Activated naive CD4-positive, alpha-beta T cell treated with anti-CD3 and anti-CD28 coated beads, Interleukin-2, amount 50 U/mL, for 72 hours (primary cell): ENCODE measurements at places on chromosomes 16 and 17.
A peak's percentile ranks its signal among the peaks of the same experiment; 100 is the strongest.

DNA sequence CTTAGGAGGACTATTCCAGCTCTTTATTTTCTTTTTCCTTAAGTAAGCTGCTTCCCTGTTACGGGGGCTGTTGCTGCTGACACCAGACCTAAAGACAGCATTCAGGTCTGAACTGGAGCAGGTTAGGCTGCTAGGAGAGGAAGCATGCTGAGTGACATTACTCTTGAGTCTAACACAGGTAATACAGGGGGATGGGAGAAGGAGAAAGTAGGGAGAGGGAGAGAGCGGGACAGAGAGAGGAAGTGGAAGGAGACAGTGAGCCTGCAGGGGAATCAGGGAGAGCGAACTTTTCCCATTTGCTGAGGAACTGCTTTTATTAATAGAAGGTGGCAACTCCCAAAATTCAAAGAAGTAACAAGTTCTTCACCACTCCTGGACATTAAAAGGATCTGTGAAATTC is 130.9 kb downstream of the PARN start:
- no peak for DNase-seq

GRCh38 chr17:50547736-50548083 is 736 bp downstream of the SPATA20 start:
- no peak for DNase-seq

DNA sequence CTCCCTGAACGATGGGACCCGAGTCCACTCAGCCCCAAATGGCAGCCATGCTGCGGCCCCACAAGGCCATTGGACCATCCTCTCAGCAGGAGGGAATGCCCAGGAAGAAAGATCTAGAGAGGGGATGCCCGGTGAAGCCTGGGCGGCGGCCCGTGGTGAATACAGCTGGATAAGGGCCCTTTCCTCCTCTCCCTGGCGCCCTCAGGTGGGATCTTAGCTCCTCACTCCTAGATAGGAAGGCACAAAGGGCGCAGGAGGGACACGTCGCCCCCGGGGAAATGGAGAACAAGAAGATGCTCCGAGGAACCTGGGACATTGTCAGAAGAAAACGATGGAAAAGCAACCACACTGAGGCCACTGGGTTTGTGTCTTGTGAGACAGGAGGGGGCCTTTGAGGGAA is 2.5 kb downstream of the CD300C start:
- no peak for DNase-seq

GRCh38 chr17:17344507-17345293 is 41.5 kb downstream of the NT5M start:
- no peak for DNase-seq

DNA sequence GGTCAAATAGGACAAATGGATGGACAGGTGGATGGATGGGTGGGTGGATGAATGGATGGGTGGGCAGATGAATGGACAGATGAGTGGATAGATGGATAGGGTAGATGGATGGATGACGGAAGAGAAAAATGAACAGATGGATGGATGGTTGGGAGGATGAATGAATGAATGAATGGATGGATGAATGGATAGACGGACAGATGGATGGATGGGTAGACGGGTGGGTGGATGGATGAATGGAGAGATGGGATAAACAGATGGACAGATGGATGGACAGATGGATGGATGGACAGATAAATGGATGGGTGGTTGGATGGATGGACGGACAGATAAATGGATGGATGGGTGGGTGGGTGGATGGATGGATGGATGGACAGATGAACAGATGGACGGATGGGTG is 232.8 kb downstream of the GRIN2A start:
- DNase-seq: no peak

DNA sequence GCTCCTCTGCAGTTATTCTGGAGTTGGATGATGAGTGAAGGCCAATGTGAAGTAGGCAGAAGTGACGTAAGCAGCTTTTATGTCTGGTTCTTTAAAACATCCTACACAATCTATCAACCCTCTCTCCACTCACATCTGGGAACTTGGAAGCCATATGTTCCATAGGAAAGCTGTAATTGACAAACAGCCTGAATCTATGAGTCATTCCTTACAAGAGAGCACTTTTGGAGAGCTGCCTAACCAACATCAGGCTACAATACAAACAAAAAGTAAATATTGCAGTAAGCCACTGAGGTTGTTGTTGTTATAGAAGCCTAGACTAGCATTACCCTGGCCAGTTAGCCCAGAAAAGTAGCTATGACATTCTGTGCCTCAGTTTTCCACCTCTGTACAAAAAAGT is 5.9 kb downstream of the CCL7 start:
- no peak for DNase-seq

DNA sequence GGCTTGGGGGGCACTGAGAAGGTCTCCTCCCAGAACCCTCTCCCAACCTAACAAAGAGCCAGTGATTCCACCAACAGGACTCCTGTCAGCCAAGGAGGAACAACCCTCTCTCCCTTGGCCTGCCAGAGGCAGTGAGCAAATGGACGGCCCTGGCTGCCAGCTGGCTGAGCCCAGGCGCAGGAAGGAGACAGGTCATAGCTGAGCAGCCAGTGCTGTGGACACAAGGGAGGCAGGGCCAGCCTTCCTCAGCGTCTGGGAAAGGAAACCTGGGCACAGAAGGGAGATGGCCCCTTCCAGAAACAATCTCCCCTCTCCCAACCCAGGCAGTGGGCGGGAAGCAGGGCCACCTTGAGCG is 2.1 kb downstream of the MPO start:
- no peak for DNase-seq

GRCh38 chr17:62787366-62787765 is 20.7 kb downstream of the MARCHF10 start:
- DNase-seq: no peak

DNA sequence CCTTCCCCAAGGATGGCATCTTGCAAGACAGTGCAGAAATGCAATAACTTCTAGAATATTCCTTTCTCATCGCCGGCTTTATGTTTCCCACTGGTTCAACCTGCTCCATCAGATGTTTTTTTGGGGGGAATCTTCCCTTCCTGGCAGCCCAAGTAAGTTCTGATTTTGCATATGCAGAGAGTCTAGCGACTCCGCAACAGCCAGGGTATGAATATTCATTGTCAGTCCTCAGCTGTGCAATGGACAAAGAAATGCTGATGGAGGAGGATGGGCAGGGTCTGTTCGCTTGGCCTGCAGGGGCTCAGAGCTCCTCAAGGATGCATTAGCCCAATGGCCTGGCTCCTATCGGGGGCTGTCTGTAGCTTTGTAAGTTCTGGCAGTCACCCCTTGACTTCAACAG is 358.8 kb upstream of the CCL2 start:
- DNase-seq: no peak

DNA sequence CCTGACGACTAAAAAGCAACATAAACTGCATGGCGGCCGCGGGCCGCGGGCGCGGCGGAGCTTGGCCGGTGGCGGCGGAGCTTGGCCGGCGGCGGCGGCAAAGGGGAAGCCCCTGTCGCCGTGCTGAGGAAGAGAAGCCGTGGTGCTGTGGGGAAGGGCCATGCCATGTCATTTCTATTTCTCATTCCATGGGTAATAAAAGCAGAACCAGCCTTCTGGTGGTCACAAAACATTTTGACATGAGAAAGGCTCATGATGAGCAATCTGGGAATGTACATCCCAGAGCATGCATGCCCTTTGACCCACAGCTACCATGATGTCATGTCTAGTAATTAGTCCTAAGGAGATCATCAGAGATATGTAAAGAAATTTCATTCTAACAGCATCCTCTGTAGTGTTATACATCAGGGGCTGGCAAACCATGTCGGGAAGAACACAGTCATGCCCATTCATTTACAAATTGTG is 23.9 kb upstream of the HEATR6 start:
- peak; percentile 18 for DNase-seq

DNA sequence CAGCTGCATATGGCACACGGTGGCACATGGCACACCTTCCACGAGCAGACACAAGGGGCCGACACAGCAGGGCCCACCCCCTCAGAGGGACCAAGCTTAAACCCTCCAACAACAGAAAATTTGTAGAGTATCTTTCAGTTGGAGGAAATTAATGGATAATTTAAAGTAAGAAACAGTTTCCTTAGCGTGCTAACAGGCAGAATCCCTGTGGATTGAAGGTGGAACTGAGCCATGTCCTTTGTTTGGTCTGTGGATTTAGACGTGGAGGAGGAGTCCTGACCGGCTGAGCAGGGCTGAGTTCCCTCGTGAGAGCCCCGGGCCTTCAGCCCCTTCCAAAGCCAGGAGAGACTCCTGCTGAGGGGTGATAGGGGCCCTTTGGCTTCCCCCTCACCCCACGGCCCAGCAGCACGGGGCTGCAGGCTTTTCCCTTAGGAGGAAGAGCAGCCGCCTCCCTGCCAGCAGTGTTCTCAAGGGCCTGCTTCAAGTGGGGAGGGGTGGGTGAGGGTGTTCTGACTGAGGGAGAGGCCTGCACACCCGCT is 1.4 kb upstream of the CYB561 start:
- no peak for DNase-seq

DNA sequence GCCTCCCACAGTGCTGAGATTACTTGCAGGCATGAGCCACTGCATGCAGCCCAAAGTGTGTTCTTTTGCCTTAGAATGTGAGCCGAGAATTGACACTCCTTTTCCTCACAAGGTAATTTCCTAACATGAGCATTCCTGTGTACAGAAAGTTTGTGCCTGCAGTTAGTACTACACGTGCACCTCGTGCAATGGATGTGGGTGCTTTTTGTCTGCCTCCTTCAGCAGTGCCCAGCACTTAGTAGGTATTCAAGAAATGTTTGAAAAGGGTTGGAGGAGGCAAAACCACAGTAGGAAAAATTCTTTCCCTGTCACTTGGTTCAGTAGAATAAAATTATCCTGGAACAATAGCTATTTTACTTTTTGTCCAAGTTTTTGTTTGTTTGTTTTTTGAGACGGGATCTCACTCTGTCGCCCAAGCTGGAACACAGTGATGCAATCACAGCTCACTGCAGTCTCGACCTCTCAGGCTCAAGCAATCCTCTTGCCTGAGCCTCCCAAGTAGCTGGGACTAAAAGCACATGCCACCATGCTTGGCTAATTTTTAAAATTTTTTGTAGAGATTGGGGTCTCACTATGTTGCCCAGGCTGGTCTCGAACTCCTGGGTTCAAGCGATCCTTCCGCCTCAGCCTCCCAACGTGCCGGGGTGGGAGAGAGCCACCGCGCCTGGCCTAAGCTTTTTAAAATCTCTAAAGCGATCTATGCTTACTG is 2.4 kb downstream of the NDE1 start:
- DNase-seq: no peak
